ENCODE measurements at places on chromosomes 3 and 15.

GRCh38 chr15:95016511-95017229 is 785.3 kb downstream of the MCTP2 start:
- DNase-seq, result no peak

DNA sequence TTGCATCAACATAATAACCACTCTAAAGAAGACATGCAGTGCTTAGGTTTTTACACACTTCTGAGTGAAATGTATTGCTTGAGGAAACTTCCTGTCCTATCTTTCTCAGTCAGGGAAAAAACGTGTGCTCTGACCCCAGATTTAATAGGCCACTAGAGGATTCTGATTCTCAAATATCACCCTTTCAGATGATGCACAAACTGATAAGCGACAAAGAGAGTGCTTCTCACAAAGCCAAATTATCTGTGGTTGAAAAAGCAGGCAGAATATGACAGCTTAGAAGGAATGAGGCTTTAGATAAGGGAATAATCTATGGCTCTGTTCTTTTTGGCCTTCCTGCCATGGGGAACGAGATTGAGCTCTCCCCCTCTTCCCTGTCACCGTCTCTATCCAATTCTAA is 583.4 kb upstream of the SGO1 start:
- DNase-seq, result no peak

DNA sequence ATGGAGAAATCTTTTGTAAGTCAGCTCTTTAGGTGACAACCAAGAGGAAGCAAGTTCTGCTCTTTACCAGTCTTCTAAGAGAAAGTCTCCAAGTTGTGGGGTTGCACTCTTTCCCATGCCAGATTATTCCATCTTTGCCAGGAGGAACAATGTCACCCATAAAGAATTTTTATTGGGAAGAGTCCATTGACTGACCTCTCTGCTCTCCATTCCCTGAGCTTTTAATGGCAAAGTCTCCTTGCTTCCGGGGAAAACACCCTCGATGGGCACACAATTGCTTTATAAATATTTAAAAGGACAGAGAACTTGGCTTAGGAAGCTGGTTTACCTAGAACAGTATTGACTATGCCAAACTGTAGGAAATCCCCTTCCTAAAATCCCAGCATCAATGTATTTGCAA is 19.9 kb upstream of the UBE2E1 start:
- no peak for DNase-seq

GRCh38 chr3:126523745-126524428 is at the start of gene CHST13:
TSS of gene CHST13 (plus strand) at chr3:126524155. CDS start at chr3:126524333, 178 bp downstream.
- peak; percentile 66 for DNase-seq

DNA sequence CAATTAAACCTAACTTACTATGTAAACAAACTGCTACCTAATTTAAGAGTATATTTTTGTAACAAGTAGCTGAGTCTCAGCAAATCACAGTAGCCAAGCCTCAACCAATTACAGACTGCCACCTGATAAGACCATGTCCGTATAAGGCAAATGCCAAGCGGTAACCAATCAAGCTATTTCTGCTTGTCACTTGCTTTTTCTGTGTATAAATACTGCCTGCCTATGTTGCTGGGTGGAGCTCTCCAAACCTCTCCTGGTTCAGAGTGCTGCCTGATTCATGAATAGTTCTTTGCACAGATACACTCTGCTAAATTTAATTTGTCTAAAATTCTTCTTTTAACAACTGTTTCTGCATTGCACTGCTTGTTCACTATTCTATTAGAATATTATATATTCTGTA is 42.6 kb downstream of the ZNF148 start:
- no peak for DNase-seq

DNA sequence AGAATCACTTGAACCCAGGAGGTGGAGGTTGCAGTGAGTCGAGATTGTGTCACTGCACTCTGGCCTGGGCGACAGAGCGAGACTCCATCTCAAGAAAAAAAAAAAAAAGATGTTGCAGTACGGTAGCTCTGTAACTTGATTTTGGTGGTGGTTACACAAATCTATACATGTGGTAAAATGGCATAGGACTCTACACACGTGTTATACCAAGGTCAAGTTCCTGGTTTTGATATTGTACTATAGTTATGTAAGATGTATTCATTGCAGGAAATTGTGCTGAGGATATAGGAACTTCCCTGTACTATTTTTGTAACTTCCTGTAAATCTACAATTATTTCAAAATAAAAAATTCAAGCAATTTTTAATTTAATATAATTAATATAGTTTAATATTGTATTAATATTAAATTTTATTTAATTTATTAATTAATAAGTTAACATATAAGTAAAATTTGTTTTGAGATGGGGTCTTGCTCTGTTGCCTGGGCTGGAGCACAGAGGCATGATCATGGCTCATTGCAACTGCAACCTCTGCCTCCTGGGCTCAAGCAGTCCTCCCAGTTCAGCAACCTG is 9.9 kb downstream of the MYD88 start:
- no peak for DNase-seq

DNA sequence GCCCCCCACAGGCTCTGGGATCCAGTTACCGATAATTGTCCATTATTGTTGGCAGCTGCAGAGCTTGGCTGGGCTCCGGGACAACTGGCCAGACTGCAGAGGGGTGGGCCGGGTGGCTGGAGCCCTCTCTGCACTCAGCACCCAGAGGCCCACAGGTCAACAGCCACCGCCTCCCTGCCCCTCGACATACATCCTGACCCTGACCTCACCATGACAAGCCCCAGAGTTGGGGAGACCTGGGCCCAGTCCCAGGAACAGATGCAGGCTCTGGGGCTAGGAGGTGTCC is 22.4 kb downstream of the PTH1R start:
- peak; percentile 54 for DNase-seq

DNA sequence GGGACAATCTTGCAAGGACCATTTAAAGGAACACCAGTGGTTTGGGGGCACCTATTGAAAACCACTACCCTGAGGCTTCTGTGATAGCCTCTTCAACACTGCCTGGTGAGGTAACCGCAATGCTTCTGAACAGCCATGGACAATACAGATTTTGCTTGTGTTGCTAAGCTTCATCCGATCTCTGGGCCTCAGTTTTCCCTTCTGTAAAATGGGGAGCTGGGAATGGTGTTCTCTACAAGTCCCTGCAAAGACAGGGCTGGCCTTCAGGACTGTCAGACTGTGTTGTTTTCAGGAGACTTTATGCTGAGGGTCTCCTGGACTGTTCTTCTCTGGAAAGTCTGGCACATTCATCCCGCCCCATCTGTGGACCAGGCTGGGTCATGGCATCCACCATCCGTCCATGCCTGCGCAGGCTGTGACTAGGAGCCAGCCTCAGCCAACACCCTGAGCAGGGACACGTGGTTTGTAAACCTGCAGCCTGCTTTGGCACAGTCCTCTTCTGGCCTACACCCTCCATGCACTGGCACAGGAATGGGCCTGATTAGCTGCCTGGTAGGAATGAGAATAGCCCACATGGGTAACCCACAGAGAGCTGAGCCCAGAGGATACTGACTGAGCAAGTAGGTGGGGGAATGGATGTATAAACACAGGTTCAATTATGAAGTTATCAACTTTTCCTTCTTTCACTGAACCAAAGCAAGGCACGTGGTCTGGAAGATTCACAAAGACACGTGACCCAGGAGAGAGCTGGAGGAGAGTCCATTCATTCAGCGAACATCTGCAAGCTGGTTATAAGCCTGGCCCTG is 55.3 kb downstream of the ROPN1B start:
- DNase-seq, result no peak

DNA sequence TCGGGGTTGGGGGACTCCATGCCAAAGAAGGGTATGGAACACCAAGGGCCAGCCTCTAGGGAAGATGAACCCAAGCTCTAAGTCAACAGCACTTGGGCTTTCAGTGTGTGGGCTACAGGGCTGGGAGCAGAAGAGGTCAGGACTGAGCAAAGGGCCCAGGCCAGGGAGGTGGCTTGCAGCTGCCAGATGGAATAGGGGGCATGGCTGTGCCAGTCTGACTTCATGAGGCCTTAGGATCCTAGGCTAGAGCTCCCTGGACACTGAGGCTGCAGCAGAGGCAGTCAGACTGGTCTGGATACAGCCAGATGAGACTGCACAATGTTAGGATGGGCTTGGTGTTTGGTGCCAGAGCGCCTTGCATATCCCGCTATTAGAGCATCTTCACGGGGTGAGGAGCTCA is 3.8 kb downstream of the RASGRF1 start:
- DNase-seq, result peak; percentile 5

- no peak for DNase-seq
Observed at GRCh38 chr15:84807228-84807627, 9.9 kb upstream of the ALPK3 start.

GRCh38 chr3:43647331-43648166 is 25.7 kb upstream of the ANO10 start:
- DNase-seq, result no peak

GRCh38 chr3:30646181-30646876 is 39.9 kb downstream of the TGFBR2 start:
- no peak for DNase-seq

DNA sequence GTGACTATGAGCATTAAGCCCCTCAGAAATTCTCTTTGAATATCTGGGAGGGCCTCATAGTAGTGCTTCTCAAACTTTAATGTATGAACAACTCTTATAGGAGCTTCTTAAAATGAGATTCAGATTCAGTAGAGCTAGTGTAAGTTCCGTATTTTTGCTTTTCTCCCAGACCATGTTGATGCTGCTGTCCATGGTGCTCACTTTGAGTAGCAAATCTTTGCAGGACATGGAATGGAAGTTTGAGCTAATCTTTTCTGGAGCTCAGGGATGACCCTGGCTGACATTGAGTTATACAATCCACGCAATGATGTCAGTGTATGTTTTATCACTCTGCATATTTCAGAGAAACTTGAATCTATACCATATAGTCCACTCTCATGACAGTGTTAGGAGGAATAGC is 134.2 kb downstream of the OTOL1 start:
- DNase-seq, result peak; percentile 25

DNA sequence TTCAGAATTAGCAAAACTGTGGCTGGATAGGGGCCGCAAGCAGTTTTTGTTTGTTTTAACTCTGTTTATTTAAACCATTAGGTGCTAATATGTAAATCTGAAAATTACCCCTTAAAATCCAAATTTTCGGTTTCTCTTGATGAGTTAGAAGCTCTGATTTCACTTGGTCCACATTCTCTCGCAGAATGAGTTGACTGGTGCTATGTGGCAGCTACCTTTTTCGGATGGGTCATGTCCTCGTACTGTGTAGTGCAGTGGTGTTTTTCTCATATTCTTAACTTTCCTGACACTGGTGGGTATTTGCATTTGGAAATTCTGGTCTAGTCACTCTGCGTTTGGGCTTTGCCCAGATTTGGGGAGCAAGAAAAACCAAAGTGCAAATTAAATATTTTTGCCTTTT is 87.1 kb downstream of the DIPK2A start:
- no peak for DNase-seq

- no peak for DNase-seq
Observed at GRCh38 chr3:27986234-27986879, 255.1 kb upstream of the CMC1 start.

DNA sequence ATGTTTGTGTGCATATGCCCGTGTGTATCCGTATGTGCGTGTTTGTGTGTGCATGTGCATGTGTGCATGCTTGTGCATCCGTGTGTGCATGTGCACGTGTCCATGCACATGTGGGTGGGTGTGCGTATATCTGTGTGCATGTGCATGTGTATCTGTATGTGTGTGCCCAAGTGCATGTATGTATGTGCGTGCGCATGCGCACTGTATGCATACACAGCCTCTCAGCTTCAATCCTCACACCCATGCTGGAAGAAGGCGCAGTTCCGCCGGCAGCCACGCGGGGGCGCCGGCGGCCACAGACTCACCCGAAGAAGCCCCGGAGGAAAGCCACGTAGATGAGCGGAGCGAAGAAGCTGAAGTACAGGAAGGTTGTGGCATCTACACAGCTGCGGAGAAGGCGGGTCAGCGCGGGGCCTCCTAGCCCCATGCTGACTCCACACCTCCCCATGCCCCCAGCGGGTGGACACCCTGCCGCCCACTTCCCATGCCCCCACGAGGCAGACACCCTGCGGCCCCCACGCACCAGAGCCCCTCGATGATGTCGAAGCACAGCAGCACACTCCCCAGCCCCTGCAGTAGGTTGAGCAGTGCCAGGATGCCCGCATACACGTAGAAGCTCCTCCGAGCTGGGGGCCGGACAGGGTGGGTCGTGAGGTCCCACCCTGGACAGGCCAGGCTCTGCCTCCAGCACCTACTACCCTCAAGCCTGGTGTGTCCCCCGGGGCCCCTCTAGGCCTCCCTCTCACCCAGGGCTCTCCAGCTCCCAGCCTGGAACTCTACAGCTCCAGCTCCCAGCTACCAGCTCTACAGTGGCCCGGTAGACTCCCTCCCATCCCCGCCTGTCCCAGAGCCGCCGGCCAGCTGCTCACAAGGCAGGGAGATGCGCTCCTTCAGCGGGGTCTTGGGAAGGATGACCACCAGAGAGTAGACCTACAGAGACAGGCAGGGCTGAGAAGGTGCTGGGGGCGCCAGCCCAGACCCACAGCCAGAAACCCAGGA is 15.4 kb downstream of the TPRA1 start:
- DNase-seq, result peak; percentile 94

- DNase-seq, result no peak
Observed at GRCh38 chr3:42960282-42960681, 18.8 kb upstream of the GASK1A start.

- no peak for DNase-seq
Observed at GRCh38 chr3:157404381-157404780, 32.3 kb upstream of the PTX3 start.

- DNase-seq, result peak; percentile 57
Observed at GRCh38 chr15:88894819-88895767, at the start of gene HAPLN3. TSS of gene HAPLN3 (minus strand) at chr15:88895544. CDS start at chr15:88887298, 8,246 bp downstream.

DNA sequence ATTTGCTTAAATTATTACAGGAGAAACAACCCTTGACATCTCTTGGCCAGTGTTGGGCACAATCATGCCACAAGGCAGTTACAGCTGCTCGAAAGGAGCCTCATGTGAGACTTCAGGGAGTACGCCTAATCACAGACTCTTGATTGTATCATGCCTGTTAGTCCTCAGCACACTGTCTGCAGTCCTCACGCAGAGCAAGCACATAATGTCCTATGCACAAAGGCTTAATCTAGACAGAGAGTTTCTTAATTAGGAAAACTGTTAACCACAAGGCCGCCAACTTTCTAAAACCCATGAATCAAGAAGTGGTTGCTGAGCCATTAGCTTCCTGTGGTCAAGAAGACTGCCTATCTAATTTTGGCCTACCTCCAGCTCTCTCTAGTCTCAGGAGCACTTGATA is 172.0 kb downstream of the UNC13C start:
- DNase-seq, result no peak

- no peak for DNase-seq
Observed at GRCh38 chr3:140391061-140391460, 286.8 kb upstream of the TRIM42 start.
